ENCODE measurements at places on chromosomes 3 and 15.

GRCh38 chr15:57651445-57651844 is 55.1 kb upstream of the POLR2M start:
- no peak for DNase-seq

DNA sequence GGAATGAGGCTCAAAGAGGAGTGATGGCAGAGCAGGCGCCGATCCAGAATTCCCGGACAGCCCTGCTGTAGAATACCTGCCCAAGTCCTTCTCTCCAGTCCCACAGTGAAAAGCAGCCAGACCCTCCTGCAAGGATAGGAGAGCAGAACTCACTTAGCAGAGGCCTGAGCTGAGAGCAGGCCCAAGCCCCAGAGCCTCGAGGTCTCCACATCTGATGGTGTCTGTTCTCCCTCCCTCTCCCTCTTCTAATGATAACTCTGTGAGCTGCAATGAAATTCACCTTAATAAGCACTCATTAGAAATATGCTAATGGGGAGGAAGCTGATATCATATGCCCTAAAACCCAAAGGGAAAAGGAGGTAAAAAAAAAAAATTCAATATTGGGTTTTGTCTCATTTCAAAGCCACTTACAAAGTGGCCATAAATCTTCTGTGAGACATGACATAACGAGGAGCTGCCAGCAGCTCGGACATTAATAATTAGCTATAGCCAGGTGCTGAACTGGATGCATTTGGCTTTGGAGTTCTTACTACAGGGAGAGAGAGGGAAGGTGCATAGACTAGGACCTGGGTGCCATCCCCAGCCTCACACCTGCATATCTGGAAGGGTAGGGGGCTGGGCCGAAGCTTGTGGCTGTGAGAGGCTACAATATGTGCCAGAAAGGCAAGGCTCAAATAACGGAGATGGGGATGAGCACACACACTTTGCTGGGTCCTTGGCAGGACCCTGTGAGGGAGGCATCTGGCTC is 108.4 kb downstream of the MEGF11 start:
- DNase-seq = no peak

DNA sequence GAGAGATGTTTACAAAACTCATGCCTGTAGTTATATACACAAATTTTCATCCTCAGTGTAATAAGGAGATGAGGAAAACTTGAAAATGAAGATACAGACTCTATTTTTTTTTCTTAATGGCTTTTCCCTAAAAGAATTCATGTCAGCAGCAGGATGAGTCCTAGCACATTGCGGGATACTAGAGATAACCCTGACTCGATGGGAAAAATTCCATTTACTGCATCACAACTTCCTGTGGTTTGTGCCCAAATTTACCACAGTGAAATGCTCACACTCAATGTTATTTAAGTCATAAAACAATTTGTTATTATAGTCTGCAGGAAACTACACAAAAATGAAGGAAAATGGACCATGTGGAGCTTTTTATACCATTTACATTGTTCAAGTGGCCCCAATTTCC is 581.9 kb upstream of the ZNF717 start:
- no peak for DNase-seq

DNA sequence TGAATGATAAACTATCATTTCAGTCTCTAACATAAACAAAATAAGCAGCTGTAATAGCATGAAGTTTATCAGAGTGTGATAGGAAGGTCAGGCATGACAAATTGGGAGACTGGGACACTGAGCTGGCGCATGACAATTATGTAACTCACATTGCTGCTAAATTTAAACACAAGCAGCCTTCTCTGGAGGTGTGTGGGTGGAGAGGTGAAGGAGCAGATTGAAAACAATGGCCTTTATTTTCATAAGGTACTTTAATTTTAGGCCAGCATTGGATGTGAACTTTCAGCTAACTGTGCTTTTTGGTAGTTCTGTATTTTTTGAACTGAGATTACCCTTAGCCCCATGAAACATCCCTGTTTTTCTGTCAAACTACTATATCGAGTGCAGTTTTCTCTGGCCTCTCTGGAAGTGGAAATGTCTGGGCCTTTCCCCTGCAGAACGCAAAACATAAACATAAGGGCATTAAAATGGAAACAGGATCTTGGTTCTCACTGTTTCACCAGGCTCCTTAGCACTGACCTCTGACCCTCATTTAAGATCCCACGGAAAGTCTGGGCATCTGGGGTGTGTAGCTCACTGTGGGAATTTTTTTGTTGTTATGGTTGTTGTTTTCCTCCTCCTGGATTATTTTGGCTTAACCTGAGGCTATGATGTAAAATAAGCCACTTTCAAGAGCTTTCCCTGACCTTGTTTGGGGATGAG is 160.1 kb upstream of the DPH6 start:
- DNase-seq = peak; percentile 18

DNA sequence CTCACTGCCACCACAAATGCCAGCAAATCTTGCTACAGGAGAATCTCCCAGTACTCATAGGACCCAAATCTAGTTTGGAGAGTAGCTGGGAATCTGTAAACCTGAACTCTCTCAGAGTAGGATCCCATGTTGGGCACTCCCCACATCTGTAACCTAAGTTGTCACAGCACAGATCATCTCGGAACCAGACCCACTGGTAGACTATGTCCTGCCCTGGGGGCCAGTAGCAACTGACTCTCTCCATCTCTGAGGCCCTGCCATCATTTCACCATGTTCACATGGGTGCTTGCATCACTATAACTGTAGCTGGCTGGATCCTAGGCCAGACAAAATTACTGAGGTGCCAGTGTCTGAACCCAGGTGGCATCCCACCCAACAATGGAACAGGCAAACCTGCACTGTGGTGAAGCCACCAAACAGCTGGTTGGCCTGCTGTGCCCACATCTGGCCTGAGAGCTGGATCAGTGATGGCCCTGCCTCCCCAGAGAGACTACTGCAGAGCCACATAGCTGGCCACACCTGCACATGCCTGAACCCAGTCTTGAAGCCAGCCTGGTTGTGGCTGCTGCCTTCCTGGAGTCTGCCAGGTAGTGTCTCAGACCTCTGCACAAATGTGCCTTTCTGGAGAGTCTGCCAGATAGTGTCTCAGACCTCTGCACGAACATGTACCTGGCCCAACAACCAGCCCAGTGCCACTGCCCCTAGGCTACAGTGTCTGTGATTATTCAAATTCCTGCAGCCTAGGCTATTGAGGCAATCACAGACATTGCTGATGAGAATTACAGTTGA is 82.0 kb downstream of the ISL2 start:
- no peak for DNase-seq

GRCh38 chr3:23159929-23160328 is 43.2 kb upstream of the UBE2E2 start:
- DNase-seq = no peak

DNA sequence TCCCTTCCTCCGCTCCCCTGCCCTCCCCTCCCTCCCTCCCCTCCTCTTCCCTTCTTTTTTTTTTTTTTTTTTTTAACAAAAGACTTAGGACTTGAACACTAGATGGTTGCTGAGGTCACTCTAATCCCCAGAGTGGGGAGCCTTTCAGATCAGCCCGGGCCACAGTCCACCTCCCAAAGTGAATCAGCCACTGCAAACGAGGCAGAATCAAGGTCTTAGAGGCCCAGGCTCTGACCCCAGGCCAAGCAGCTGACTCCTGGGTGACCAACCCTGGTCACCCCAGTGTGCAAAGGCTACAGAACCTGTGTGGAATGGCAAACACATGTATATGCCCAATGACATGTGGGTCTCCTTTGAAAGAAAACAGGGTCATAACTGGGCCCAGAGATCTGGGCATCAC is 18.3 kb upstream of the EHD4 start:
- no peak for DNase-seq

DNA sequence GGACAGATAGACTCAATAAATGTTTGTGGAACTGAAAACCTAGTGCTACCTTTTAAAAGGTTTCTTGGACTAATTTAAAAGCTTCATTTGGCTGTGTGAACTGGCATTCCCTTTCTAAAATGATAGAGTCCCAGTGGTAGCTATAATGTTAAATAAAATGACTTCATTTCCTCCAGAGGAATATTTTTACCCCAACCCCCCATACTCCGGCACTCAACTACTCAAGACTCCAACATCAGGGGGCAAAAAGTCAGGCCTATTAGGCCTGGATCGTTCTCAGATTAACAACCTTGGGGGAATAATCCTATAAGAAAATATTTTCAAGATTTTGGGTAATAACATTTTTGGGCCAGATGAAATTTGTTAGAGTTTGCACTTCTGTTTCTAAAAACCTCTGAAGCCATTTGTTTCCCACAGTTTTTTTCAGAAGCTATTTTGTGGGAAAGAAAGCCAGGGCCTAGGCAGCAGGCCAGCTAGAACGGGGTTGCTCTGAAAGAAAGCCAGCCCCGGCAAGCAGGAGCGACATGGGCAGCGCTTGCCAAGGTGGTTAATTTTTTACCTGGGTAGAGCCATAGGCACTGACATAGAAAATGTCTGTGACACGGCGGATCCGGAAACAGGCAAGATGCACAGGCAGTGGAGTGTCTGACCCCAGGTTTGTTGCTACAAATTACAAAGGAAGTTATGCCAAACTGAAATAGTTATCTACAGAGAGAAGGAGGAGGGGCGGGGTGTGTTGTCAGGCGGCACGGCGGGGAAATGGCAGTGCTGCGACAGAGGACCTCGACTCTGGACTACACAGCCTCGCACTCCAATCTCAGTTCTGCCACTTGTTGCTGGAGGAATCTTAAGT is 84.6 kb downstream of the MAGI1 start:
- DNase-seq = peak; percentile 89

DNA sequence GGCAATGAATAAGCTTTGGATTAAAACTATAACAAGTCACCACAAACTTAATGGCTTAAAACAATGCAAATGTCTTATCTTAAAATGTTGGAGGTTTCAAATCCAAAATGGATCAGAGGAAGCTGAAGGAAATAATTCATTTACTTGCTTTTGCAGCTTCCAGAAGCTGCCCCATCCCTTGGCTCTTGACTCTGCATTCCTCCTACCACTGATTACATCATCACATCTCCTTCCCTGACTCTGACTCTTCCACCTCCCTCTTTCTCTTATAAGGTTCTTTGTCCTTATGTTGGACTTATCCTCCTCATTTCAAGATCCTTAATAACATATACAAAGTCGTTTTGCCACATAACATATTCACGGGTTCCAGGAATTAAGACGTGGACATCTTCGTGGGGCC is 982.8 kb upstream of the ROBO1 start:
- no peak for DNase-seq

GRCh38 chr3:69276884-69277283 is 109.0 kb downstream of the FRMD4B start:
- DNase-seq = no peak

GRCh38 chr3:106124818-106125217 is 256.0 kb upstream of the CBLB start:
- DNase-seq = no peak

GRCh38 chr15:46496491-46497115 is 861.8 kb downstream of the SQOR start:
- DNase-seq = no peak

DNA sequence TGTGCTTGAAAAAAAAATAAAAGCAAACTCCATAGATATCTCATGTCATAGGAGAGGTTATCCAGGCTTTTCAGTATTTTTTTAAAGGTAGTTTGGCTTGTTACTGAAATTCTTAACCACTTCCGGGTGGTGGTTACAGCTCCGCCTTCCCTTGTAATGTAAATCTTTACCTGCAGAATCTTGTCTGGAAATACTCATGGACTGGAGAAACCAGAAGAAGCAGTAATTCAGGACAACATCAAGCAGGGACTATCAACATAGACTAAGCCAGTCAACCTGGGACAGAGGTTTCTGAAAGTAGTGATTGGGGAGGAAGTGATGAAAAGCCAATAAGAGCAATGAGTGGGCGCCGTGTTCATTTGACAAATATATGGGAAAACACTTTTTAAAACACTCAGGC is 78.9 kb upstream of the SKOR1 start:
- DNase-seq = no peak

GRCh38 chr15:70478251-70478990 is 284.9 kb downstream of the UACA start:
- DNase-seq = no peak

GRCh38 chr15:52280326-52281084 is 15.1 kb downstream of the MYO5C start:
- DNase-seq = no peak

- DNase-seq = peak; percentile 32
These were observed 36.6 kb upstream of the MAGEF1 start for GRCh38 chr3:184748219-184749135.

Data from cerebellar cortex (tissue), 1 donor.